ENCODE measurements at places on chromosomes 6 and 20.
A peak's percentile ranks its signal among the peaks of the same experiment; 100 is the strongest.

DNA sequence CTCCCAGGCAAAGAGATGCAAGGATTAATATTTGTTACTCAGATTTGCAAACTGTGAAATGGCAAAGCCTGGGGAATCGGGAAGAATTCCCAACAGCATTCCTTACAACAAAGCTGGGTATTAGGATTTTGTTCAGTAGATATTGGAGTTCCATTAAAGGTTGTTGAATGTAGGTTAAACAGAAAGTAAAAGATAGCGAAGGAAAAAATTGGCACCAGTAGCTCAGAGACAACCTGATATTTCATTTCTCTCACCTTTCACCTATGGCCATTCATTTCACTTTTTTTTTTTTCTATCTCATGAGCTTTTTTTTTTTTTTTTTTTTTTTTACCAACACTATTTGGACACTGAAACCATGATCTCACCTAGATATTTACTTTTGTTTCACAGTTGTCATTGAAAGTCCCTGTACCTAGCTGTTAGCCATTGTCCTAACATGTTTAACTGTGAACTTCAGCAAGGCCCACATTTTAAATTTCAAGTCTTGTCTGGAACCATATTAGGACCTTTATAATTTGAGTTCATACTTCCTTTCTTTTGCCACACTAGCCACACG is 552.5 kb downstream of the HAO1 start:
- no peak for DNase-seq

GRCh38 chr6:63496361-63496804 is 75.9 kb upstream of the LOC128125822 start:
- no peak for DNase-seq

DNA sequence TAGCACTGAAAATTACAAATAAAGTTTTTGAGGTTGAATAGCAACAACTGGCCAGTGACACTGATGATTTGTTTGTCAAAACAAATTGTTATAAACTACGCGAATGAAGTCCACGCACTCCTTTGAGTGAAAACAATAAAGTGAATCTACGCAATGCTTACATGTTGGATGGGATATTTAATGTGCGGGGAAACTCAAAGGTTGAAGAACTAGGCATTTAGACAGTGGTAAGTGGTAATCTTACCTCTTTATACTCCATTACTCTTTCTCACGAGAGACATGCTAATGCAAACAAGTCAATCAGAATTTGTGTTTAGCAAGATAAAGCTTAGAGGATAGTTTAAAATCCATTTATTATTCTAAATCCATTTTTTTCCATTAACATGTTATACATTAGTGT is 606.4 kb downstream of the KHDRBS2 start:
- no peak for DNase-seq

GRCh38 chr6:133241901-133242636 is 912 bp downstream of the EYA4 start:
- no peak for DNase-seq

- DNase-seq = no peak
Observed at GRCh38 chr20:35039846-35040489, 52.6 kb downstream of the TRPC4AP start.

- DNase-seq = no peak
Observed at GRCh38 chr6:143592335-143592734, 80.8 kb upstream of the FUCA2 start.

GRCh38 chr6:466564-466963 is 75.0 kb downstream of the IRF4 start:
- DNase-seq = no peak

DNA sequence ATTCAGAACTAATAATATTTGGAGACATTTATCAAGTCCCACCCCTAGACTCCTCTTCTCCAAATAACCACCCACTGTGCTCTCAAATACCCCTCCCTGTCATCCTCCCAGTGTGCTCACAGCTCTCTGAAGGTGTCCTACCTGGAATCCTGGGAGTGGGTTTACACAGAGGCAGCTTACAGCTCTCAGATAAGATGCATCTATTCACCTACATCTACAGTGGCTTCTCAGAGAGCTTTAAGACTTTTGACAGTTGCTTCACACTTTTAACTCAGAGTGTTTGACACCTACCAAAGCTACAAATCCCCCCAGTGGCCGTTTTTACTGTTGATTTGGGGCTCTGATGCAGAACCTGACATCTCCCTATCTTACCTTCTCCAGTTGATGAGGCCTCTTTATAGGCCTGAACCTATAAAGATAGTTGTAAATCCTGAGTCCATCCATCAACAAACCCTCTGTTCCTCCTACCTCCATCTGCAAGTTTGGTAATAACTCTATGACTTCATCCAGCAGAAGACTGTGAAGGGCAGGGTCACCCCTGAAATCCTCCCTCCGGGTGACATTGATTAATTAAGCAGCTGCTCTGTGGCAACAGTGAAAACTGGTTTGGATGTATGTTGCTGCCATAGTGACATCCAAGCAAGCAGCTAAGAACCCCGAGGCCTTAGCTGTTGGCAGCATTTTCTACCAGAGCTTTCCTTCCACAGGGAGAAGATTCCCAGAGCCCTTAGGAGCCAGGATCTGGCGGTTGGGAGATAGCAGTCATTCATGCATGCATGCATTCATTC is 226.1 kb upstream of the RREB1 start:
- no peak for DNase-seq

- DNase-seq = no peak
Observed at GRCh38 chr6:166449641-166450040, 66.9 kb upstream of the MPC1 start.

GRCh38 chr20:48862279-48862678 is 34.5 kb upstream of the PREX1 start:
- no peak for DNase-seq

DNA sequence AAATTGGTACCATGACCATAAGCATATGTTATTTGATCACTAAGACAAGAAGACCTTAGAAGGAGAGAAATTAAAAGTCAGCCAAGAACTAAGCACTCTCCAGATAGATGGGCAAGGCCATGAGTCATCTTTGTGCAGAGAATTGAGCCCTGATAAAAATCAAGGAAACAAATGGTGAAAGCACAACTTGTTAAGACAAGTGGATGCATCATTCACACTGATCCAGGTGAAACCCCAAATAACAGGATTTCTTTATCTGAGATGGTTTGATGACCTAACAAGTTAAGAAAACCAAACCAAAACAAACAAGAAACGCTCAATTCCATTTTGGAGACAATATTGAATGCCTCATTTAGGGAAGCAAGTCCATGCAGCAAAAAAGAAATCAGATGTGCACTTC is 121.6 kb downstream of the ADAT2 start:
- DNase-seq = no peak

DNA sequence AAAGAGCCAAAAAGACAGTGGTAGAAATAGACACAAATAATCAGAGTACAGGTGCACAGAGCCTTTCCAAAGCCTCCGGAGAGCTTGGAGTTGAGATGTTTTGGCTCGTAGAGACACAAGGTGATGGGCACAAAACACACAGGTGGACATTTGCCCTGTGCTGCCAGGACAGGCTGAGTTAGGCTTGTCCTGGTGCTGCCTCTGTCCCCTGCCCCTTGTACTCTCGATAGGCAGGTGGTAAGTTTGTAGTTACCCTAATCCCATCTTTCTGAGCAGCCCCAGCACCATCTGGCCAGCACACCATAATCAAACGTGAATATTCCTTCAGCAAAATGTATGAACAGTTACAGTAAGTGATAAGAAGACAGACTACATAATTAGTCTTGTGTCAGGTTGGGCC is 95.5 kb downstream of the FOXC1 start:
- no peak for DNase-seq

DNA sequence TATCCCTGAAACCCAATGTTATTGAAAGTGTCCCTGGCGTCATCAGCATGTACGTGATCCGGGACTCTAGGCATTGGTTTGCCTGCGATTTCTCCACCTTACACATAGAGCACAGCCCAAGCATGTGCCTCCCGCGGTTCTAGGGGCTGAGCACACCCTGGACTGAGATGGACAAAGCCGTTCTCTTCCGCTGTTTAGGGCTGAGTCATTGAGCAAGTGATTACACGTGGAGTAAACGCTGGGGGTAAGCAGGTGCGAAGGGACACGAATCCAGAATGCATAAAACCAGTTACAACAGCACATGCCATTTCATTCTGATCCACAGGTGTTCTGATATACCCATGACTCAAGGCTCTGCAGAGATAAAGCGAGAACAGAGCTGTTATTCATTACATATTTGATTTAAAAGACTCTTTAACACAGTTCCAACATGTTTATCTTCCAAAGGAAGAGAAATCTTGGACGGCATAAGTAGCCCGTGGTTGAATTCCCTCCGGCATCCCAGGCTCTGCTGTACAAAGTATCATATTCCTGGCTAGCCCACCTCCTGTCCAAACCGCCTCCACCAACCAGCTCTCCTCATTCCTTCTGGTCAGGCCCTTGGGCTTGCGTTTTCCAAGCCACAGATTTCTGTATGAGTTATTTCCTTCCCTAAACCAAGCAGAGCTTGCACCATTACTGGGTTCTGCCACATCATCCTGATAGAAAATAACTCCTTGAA is 36.1 kb upstream of the THBS2 start:
- DNase-seq = no peak

- DNase-seq = peak; percentile 77
Observed at GRCh38 chr20:33299111-33299603, 16.1 kb downstream of the BPIFB1 start.

- DNase-seq = no peak
Observed at GRCh38 chr6:167799033-167799821, 27.5 kb upstream of the AFDN start.

- no peak for DNase-seq
Observed at GRCh38 chr20:41154436-41155176, 17.3 kb downstream of the PLCG1 start.

GRCh38 chr6:95286874-95287273 is 290.5 kb upstream of the MANEA start:
- no peak for DNase-seq

GRCh38 chr6:163179721-163180120 is 234.8 kb upstream of the QKI start:
- DNase-seq = no peak

DNA sequence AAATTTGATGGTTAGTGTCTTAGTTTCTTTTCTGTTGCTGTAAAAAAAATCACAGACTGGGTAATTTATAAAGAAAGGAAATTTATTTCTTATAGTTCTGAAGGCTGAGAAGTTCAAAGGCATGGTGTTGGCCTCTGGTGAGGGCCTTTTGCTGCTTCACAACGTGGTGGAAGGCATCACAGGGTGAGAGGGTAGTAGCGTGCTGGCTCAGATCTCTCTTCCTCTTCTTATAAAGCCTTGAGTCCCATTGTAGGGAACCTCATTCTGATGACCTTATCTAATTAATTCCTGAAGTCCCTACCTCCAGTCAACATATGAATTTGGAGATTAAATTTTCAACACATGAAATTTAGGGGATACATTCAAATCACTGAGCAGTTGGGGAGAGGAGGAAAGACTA is 62.0 kb downstream of the ARID1B start:
- no peak for DNase-seq

GRCh38 chr6:72559555-72559954 is 62.3 kb upstream of the KCNQ5 start:
- DNase-seq = no peak

DNA sequence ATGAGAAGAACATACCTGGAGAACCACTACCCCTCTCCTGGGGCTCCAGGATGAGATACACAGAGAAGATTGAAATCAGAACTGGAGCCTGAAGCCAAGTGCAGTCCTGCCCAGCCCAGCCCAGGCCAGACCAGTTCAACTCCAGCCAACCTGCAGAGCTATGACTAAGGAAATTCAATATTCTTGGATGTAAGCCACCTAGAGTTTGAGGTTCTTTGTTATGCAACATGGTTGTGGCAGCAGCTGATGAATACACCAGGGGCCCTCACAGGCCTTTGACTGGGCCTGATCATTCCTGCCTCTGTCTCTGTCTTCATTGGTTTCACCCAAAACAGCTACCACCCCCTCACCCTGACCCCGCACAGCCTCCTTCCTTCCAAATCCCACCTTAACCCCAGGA is 167.8 kb downstream of the LRFN2 start:
- no peak for DNase-seq

DNA sequence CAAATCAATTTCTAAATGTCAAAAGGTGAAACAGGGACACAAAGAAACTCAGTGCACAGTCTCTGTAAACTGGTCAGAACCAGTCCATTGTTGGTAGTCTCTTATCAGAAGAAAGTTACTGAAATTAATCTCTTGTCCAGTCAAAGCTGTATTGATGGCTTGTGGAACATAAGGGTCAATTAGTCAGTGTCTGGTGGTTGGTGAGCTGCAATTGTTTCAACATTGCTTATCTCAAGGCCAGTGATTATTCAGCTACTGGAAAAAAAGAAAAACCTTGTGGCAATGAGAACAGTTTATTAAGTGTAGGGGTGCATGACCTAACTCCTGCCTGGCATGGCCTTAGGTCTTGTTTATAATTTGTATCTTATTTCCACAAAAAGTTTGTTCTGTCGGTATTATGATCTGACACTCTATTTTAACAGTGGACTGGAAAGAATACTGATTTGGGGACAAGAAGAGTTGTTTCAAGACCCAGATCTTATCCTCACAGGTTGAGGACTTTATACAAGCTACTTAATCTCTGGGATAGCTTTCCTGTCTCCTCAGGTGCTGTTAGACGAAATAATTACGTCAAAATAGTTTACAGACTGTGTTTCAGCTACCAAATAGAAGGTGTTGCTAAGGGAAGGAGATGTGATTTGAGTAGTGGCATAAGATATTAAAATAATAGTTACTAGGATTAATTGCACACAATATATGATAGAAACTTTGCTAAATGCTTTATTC is 520.0 kb upstream of the IRAK1BP1 start:
- DNase-seq = no peak

GRCh38 chr20:33668466-33669155 is 1.9 kb downstream of the ACTL10 start:
- DNase-seq = no peak

DNA sequence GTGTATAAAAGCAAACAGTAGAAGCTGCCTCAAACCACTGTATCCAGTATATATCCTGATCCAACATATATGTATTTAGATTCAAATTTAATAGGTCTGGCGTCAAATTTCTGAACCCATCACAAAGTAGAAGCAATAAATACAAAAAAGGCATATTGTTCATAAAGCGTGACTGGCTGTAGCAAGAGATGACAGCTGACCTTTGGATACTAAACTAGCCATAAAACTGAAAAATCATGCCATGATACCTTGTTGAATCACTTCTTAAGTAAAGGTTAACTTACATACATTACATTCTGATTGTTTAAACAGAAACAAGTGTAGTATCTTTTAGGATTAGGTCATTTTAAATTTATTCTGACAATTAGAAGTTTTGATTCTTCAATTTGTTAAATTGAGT is 372.0 kb upstream of the FLRT3 start:
- no peak for DNase-seq

- peak; percentile 44 for DNase-seq
Observed at GRCh38 chr6:142819603-142820337, 125.2 kb downstream of the HIVEP2 start.

- DNase-seq = no peak
Observed at GRCh38 chr6:154512201-154512600, 1.7 kb upstream of the CNKSR3 start.

DNA sequence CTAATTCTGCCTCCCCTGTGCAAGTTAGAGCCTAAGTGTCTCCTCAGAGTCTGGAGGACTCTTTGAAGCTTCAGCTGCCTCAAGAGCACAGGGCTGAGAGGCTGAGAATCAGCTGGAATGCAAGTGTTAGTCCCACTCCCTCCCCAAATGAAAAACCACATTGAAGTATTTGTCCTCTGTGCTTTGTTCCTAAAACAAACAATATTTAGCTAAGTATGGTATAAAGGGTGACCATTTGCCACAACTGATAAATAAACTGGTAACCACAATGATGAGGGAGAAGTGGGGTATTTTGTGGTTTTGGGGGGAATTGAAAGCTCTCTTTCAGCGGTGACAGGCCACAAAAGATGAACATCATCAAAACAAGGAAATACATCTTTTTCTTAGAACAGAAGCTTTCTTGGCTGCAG is 91.7 kb upstream of the HDDC2 start:
- peak; percentile 32 for DNase-seq
